ENCODE measurements at places on chromosomes 1 and 21. TPM values are rescaled to one million over a fixed set of nuclear protein-coding genes. Genes with fewer than 3 reads are reported as not detected.
A peak's percentile ranks its signal among the peaks of the same experiment; 100 is the strongest.

Gene CDKN2C
- 21.6 TPM for total RNA-seq

Gene RUNX3
- total RNA-seq, result 2.8 TPM

DNA sequence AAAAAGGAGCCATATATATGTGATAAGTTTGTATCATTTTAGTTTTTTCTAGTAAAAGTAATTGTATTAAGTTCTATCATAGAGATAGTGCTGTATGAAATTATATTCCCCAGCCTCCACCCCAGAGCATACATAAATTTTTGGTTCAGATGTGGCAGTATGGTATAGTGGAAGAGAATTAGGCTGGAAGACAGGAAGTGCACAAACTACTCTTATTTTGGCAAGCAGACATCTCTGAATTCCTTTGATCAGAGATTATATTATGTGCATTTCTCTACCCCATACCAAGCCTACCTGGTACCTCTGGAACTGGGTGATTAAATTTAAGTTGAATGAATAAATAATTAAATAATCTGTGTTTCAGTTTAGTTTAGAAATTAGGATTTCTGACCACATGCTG lies 55.9 kb downstream of the FNBP1L start:
- DNase-seq, result no peak

DNA sequence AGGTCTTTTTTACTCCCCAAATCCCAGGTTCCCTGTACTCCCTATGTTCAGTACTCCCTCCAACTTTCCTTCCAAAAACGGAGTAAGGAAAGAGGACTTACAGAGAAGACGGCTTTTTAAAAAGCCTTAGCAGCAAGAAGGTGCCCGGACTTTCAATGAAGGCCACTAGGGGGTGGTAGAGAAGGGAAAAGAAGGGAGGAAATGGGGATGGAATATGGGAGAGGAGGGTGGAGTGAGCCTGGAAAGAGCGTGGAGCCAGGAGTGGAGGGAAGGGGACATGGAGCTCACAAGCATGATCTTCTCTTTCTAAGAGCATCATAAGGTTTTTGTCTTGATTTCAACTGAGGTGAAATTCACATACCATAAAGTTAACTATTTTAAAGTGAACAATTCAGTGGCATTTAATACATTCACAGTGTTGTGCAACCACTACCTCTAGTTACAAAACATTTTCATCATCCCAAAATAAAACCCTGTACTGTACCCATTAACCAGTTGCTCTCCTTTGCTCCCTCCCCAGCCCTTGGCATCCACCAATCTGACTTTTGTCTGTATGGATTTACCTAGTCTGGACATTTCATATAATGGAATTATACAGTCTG lies 129.9 kb downstream of the ZNF281 start:
- peak; percentile 14 for DNase-seq

GRCh38 chr1:204224655-204225054 lies 10.9 kb upstream of the GOLT1A start:
- no peak for DNase-seq

DNA sequence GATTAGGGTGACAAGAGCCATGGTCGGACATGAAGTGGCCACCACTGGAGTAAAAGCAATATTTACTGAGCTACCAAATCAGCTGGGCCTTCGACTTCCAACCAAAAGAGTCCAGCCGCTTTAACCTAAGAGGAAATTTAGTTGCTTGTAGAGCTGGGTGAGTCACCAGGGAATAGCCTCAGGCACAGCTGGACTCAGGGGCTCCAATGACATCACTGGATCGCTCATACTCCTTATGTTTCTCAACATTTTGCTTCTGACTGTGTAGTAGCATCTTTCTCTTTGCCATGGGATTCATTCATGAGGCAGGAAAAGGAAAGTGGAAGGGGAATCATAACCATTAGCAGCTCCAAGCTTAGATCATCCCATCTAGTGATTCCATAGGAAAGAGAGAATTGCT lies 664.4 kb downstream of the MATN1 start:
- no peak for DNase-seq

GRCh38 chr1:45325851-45326506 lies 716 bp upstream of the HPDL start:
- peak; percentile 75 for DNase-seq
